MG63 (cell line): ENCODE measurements at places on chromosomes 3 and 15. TPM values are rescaled to one million over a fixed set of nuclear protein-coding genes. Genes with fewer than 3 reads are reported as not detected.

The SH2D7 gene
- total RNA-seq, result not detected in 2 replicates

The FOXB1 gene
- not detected in 2 replicates for total RNA-seq

- no peak for DNase-seq
Measured at GRCh38 chr3:71942432-71943187, 157.7 kb upstream of the PROK2 start.

- DNase-seq, result no peak
Measured at GRCh38 chr15:32775103-32775502, 57.3 kb downstream of the GREM1 start.
